ENCODE measurements at places on chromosomes 7 and 10. TPM values are rescaled to one million over a fixed set of nuclear protein-coding genes. Genes with fewer than 3 reads are reported as not detected.

- 0 out of 2 replicates have a peak, but pooled peaks cover 6% of the 10 kb centered on the region for H3K4me1 ChIP-seq
- no peak overlapping the region for H3K27ac ChIP-seq
These were observed 181.7 kb upstream of the RHOBTB1 start for GRCh38 chr10:61125560-61126170.

GRCh38 chr10:117662751-117663540, 120.4 kb downstream of the EMX2 start:
- H3K27me3 ChIP-seq, result no peaks in the 10 kb centered on the region
- H3K36me3 ChIP-seq, result no peaks in the 10 kb centered on the region
- DNase-seq, result no peak
- peak overlapping the region; percentile 26 for H3K27ac ChIP-seq

The SPDYE5 gene
- not detected for total RNA-seq

The IDI2 gene
- total RNA-seq, result not detected

The AKR1C2 gene
- total RNA-seq, result 1,997 TPM

GRCh38 chr7:122291189-122291588, 13.4 kb downstream of the FEZF1 start:
- no peaks in the 10 kb centered on the region for H3K27me3 ChIP-seq
- H3K27ac ChIP-seq, result no peak overlapping the region
- H3K36me3 ChIP-seq, result no peaks in the 10 kb centered on the region
- H3K4me3 ChIP-seq, result no peak overlapping the region

GRCh38 chr10:6203331-6204062, 765 bp downstream of the PFKFB3 start:
- no peaks in the 10 kb centered on the region for H3K36me3 ChIP-seq
- peak overlapping the region; percentile 90 for H3K4me3 ChIP-seq
- no peaks in the 10 kb centered on the region for H3K27me3 ChIP-seq
- peaks cover 14% of the 10 kb centered on the region for H3K4me1 ChIP-seq
- peak overlapping the region; percentile 55 for H3K27ac ChIP-seq

- no peaks in the 10 kb centered on the region for H3K4me1 ChIP-seq
- H3K27me3 ChIP-seq, result peaks cover 80% of the 10 kb centered on the region
- no peaks in the 10 kb centered on the region for H3K36me3 ChIP-seq
- no peak for DNase-seq
These were observed 31.1 kb upstream of the VIPR2 start for GRCh38 chr7:159175792-159176191.

The HOXA1 gene
- 2.0 TPM for total RNA-seq

The CYP2E1 gene
- 3.0 TPM for total RNA-seq

DNA sequence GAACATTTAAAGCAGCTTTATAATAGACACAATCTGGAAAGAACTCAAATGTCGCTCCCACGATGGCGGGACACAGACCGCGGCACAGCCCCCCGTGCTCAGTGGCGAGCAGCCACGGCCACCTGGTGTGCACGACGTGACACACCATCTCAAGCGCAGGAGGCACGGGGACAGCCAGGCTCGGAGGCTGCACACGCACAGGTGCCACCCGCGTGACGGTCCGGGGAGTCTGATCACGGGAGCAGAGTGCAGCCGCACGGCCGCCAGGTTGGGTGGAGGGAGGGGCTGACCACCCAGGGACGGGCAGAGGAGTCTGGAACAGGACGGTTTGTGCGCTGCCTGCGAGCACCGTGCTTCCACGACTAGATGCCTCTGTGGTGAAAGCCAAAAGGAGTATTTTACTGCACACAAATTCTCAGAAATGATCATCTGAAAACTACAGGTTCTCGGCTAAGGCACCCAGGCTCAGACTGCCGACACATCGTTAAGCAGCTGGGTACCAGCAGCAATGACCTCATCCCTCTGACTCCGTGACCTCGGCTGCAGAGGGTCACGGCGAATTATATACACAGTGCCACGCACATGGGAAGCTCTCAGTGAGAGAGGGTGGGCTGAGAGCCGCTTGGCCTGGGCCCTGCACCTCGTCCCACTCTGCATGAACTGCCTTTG, 7.5 kb upstream of the GPER1 start:
- no peaks in the 10 kb centered on the region for H3K36me3 ChIP-seq
- DNase-seq, result no peak

DNA sequence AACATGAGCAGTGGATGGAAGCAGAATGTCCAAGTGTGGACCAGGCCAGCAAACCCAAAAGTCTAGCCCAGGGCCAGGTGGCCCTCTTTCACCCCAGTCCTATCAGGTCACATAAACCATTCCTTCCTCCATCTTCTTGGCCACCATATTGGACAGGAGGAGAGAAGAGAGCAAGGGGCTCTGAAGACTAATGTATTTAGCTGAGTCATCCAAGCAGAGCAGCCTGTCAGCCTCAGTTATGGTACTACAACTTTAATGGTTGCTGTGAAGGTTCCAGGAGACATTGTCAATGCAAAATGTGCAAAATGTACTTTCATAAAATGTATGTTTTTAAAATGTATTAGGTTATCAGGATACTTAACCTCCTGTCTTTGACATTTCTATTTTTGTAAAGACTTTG, 159.5 kb downstream of the GPAM start:
- DNase-seq, result no peak
- H3K4me3 ChIP-seq, result no peak overlapping the region
- H3K27me3 ChIP-seq, result no peaks in the 10 kb centered on the region
- H3K27ac ChIP-seq, result no peak overlapping the region
- no peaks in the 10 kb centered on the region for H3K4me1 ChIP-seq
- no peaks in the 10 kb centered on the region for H3K36me3 ChIP-seq

The PRKCQ gene
- 5.3 TPM for total RNA-seq

- no peak overlapping the region for H3K27ac ChIP-seq
- peaks cover 8% of the 10 kb centered on the region for H3K4me1 ChIP-seq
- no peak for DNase-seq
- H3K36me3 ChIP-seq, result no peaks in the 10 kb centered on the region
- no peak overlapping the region for H3K4me3 ChIP-seq
These were observed 86.1 kb downstream of the MKI67 start for GRCh38 chr10:128040096-128040495.

DNA sequence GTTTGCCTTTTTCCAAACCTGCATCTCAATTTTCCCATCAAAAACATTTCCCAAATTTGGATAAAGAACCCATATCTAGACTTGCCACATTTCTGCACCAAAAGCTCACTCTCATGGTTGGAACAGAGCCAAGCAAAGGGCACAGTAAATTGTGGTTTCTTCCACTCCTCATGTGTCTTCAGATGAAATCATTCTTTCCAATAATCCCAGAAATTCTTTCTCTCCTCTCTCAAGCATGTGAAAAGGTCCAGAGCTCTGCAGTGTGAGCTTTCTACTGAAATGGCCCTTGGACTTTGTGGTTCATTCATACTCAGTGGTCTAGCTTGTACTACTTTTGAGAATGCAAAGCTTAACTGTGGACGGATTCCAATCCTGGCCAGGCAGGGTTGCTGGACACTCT, 19.8 kb downstream of the PRSS2 start:
- H3K4me1 ChIP-seq, result peaks cover 35% of the 10 kb centered on the region
- no peak overlapping the region for H3K27ac ChIP-seq
- H3K4me3 ChIP-seq, result no peak overlapping the region

- H3K27ac ChIP-seq, result no peak overlapping the region
- H3K4me1 ChIP-seq, result no peaks in the 10 kb centered on the region
- DNase-seq, result no peak
- no peaks in the 10 kb centered on the region for H3K36me3 ChIP-seq
- no peak overlapping the region for H3K4me3 ChIP-seq
These were observed 6.8 kb upstream of the GPR15LG start for GRCh38 chr10:84166620-84167288.

The VPS37D gene
- 12.4 TPM for total RNA-seq

DNA sequence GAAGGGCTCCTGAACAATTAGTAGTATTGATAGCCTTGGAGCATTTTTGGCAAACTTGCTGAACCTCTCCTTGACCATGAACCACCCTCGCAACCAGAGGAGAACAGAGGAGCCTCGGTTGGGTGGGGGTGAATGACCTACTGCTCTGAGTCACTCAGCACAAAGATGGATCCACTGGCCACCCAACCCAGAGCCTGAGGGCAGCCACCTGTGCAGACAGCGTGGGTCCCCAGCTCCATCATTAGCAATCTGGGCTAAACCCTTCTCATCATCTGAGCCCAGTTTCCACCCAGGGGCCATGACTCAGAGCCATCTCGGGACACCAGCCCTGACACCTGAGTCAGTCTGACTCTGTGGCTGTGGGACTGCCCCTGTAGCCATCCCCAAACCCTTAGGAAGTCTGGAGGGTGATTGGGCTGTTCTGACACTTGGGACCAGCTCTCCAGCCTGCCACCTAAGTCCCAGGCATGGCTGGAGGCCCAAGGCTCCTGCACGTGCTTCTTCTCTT, 171.8 kb upstream of the GPR26 start:
- no peaks in the 10 kb centered on the region for H3K36me3 ChIP-seq
- H3K4me3 ChIP-seq, result no peak overlapping the region
- peaks cover 48% of the 10 kb centered on the region for H3K27me3 ChIP-seq
- no peak for DNase-seq
- H3K4me1 ChIP-seq, result no peaks in the 10 kb centered on the region

GRCh38 chr10:107214261-107214660, 49.8 kb upstream of the SORCS1 start:
- H3K27me3 ChIP-seq, result no peaks in the 10 kb centered on the region
- no peaks in the 10 kb centered on the region for H3K4me1 ChIP-seq
- H3K4me3 ChIP-seq, result no peak overlapping the region
- H3K36me3 ChIP-seq, result no peaks in the 10 kb centered on the region

DNA sequence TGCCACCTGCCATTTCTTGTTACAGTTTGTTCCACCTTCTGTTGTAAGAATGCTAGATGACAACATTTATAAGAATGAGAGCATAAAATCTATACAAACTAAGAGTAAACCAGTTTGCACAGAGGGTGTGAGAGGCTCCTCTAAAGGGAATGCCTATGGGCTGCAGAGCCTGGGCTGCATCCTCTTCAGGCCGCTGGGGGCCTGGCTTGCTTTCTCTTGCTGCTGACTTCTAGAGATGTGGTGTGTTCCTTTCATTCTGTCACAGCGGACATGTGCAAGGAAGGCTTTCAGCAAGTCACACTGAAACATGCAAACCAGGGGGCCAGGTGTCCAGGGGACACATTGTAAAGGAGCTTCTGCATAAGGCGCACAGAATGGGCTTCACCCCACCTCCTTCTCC, 7.1 kb upstream of the ATP6V1F start:
- DNase-seq, result no peak
- H3K4me1 ChIP-seq, result no peaks in the 10 kb centered on the region
- H3K4me3 ChIP-seq, result no peak overlapping the region
- H3K36me3 ChIP-seq, result no peaks in the 10 kb centered on the region
- no peak overlapping the region for H3K27ac ChIP-seq

The CFAP43 gene
- 6.0 TPM for total RNA-seq

DNA sequence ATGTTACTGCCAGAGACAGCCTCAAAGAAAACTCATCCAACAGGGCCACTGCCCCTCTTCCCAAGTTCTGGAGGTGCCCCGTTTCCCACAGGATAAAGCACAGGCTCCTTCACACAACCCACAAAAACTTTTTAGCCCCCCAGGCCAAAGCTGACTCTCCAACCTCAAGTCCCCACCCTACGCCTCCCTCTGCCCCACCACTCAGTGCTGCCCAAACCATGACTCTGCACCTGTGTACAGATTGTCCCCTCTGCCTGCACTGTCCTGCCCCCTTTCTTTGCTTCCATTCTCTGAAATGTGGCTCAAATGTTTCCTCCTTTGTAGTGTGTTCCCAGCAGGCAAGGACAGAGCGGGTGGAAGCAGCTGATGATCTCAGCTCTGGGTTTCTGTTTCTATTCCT, 284.0 kb downstream of the GRID1 start:
- H3K27me3 ChIP-seq, result peaks cover 15% of the 10 kb centered on the region
- no peak for DNase-seq
- no peak overlapping the region for H3K4me3 ChIP-seq

The ZDHHC16 gene
- 29.1 TPM for total RNA-seq

DNA sequence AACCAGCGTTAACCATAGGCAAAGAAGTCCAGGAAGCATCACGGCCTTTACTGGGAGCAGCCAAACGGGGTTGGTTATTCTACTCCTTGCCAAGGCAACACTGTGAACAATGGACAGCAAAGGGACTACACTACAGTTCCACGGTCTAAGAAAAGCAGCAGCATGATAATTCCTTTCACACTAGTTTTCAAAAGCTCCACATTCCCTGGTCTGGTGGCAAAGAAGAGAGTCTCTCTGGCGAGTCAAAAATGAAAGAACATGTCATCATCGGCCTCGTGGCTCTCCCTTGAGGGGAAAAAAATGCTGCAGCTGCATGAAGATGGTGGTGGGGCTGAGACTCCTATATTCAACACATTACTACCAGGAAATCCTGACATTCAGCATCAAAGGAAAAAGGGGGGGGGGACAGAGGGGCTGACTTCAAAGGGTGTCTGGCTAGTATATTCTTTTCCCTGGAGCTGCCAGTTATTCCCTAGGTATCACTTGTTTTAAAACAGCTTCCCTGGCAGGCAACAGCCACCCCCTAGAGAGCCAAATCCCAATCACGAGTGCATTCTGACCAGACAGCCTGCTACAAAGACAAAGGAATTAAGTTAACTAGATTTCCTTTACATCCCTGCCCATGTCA, 49.1 kb downstream of the SLC37A3 start:
- no peak overlapping the region for H3K27ac ChIP-seq
- no peaks in the 10 kb centered on the region for H3K4me1 ChIP-seq
- no peaks in the 10 kb centered on the region for H3K27me3 ChIP-seq
- H3K36me3 ChIP-seq, result peaks cover 22% of the 10 kb centered on the region
- no peak for DNase-seq

GRCh38 chr7:150753826-150754603, 16.8 kb downstream of the GIMAP5 start:
- H3K36me3 ChIP-seq, result no peaks in the 10 kb centered on the region
- no peaks in the 10 kb centered on the region for H3K4me1 ChIP-seq
- no peak overlapping the region for H3K4me3 ChIP-seq
- no peak for DNase-seq
- peaks cover 11% of the 10 kb centered on the region for H3K27me3 ChIP-seq
- H3K27ac ChIP-seq, result no peak overlapping the region

DNA sequence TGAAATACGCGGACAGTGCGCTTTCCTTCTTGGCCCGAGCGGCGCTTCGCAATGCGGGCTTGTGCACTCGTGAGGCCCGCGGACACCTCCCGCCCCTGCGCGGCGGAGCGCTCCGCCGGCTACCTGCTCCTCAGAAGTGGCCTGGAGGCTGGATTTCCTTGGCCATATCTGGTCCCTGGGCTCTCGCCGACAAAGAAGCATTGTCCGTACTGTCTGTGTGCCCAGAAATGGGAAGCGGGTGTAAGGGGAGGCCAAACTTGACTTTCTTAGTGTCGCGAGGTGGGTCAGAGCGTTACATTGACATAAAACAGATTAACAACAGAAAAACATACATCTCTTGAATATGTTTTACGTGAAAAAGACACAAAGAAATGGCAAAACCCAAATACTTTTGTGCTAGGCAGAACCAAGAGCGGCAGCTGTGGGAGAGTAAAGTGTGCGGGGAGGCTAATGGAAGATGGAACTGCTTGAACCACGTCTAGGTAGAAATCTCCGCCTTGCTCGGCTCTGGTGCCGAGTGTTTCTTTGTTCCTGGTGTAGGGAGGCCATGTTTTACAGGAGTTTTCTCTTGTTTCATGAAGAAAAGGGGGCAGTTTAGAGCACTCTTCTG, 1.4 kb downstream of the LANCL2 start:
- peak overlapping the region; percentile 89 for H3K27ac ChIP-seq
- H3K4me1 ChIP-seq, result peaks cover 23% of the 10 kb centered on the region
- peaks cover 13% of the 10 kb centered on the region for H3K36me3 ChIP-seq
- DNase-seq, result peak; percentile 14
